Nephron progenitor cell (in vitro differentiated cells): ENCODE measurements at places on chromosomes 3 and 15.

DNA sequence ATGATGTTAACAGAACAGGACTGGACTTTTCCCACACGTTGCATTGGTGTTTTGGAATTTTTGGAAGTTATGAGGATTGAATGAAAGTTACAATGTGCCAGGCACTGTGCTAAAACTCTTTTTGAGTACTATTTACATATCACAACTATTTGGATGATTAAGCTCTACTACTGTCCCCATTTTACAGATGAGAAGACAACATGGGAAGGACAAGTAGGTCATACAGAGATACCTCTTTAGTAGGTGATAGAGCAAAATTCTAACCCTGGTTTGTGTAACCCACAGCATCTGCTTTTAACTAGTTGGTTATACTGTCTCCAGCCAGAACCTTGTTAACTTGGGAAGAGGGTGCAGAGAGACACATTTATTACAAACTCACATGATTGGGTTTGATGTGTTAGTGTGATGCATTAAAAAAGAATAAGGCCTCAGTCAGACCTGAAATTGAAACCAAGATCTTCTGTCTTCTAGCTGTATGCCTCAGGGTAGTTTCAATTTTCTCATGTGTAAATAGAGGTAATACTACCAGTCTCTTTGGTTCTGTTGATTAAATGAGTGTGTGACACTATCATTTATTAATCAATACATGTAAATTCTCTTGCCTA, 1.4 kb downstream of the NDUFB4 start:
- no peak for DNase-seq

- no peak for DNase-seq
These were observed 6.2 kb upstream of the NIPA1 start for GRCh38 chr15:22780267-22780666.

- DNase-seq: no peak
These were observed 64.7 kb upstream of the IL12A start for GRCh38 chr3:159923956-159924355.

GRCh38 chr3:100869787-100870186, 123.4 kb downstream of the ABI3BP start:
- no peak for DNase-seq

DNA sequence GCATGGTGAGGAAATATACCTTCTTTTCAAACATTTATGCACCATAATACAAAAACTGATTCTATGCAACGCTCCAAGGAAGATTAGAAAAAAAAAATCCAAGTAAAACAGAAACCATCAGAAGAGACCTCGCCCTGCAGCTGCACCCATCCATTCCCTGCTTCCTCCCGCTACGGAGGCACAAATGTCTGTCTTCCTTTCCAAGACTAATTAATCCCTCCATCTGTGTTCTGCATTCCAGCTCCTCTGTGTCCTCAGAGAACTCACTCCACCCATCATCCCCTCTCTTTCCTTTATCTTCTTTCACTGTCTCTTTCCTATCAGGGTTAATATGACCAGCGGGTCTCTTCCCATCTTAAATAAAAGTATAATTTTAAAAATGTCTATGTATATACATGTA, 196.1 kb downstream of the ADAMTSL3 start:
- no peak for DNase-seq
